Hematopoietic multipotent progenitor cell treated with erythropoietin and hydrocortisone succinate and interleukin-3 and kit ligand, for 4 days (in vitro differentiated cells): ENCODE measurements at places on chromosomes 1 and 21.
A peak's percentile ranks its signal among the peaks of the same experiment; 100 is the strongest.

- DNase-seq, result peak; percentile 90
Measured at GRCh38 chr1:169546087-169546995, 39.9 kb downstream of the F5 start.

DNA sequence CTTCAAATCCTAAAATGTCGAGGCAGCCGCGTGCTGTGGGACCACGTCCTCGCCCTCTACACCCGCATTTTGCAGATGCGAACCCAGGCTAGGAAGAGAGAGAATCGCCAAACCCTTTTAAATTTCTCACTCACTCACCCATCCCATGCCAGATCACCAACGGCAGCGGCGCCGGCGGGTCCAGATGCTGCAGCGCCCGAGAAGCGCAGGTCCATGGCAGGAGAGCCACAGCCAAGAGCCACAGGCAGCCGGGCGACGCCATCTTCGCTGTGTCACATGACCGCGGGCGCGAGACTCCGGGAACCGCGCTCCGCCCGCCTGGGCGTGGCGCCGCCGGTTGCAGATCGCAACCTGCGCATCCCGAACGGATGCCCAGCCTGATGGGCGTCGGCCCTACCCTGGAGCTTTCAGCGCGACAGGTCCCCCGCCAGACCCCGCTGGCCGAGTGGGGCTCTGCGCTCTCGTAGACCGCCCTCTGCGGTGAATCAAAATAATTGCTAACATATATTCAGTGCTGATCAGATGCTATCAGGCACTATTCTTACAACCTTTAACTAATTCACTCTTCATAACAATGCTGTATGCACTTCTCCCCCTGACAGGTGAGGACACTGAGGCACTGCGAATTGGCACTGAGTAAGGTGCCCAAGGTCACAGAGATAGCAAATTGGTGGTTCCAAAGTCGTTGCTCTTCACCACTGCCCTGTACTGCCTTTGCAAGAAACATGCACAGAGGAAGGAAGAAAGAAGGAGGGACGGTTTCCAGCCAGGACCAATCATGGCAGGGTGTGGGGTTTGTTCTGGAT, at the start of gene PPT1:
PPT1 (minus strand) TSS at position 276 of the 806 bp plus-strand sequence; CDS start at position 262, 14 bp downstream.
- DNase-seq, result peak; percentile 88

- no peak for DNase-seq
Measured at GRCh38 chr21:15183813-15184257, 119.0 kb upstream of the NRIP1 start.

GRCh38 chr21:45497846-45498645, 44.2 kb downstream of the SLC19A1 start:
- no peak for DNase-seq

- no peak for DNase-seq
Measured at GRCh38 chr1:213138391-213138790, 87.3 kb downstream of the RPS6KC1 start.

DNA sequence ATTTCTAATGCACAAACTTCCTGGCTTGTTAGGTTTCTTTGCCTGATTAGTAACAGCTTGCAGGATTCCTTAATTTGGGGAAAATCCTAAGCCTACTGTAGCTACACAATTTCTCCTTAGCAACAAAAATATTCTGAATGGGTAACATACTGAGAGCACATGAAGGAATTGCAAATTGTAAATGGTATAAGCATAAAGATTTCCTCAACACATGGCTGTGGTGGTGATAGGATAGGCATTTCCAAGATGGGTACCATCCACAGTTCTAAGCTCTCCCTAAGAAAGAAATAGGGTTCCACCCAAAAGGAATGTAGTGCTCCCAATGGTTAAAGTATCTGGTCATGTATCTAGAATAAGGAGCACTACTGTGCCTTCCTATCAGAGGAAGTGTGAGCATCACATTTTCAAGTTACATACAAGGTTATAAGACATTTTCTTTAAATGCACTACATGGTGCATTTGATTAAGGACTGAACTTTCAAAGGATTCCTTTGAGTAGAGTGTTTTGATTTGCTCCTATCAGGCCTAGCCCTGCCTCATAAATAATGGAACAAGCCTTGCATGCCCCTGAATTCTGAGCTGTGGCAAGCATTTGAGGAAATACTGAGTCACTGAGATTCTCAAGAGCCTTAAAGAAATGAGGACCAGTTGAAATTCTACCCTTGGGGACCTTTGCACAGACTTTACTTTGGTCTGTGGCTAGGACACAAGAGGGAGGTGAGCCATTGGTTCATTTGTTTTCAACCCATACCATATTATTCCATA, 286.4 kb downstream of the PTBP2 start:
- DNase-seq, result no peak

GRCh38 chr1:78045563-78045925, 222 bp upstream of the GIPC2 start:
- no peak for DNase-seq

GRCh38 chr1:111552587-111552986, 49.2 kb upstream of the ADORA3 start:
- DNase-seq, result no peak

- DNase-seq, result no peak
Measured at GRCh38 chr1:100462326-100463025, 75.5 kb upstream of the GPR88 start.

- DNase-seq, result no peak
Measured at GRCh38 chr1:10626131-10626731, 151.5 kb downstream of the PEX14 start.

- DNase-seq, result no peak
Measured at GRCh38 chr1:186016856-186017255, 282.7 kb downstream of the HMCN1 start.

- DNase-seq, result no peak
Measured at GRCh38 chr1:24421502-24421901, 5.9 kb downstream of the NIPAL3 start.

GRCh38 chr1:92301021-92301420, 2.2 kb downstream of the RPAP2 start:
- no peak for DNase-seq

DNA sequence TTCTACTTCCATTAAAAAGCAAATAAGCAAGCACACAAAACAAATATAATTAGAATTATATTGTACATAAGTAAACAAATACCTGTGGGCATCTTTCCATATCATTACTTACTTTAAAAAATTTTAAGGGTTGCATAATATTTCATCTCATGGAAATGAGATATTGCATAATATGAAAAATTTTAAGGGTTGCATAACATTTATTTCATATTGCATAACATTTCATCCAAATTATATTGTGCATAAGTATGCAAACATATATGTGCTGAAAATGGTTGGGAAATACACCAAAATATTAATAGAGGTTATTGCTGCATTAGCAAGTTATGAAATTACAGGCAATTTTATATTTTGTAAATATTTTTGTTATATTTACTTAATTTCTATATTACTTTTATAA, 213.7 kb downstream of the KCNH1 start:
- DNase-seq, result peak; percentile 12

DNA sequence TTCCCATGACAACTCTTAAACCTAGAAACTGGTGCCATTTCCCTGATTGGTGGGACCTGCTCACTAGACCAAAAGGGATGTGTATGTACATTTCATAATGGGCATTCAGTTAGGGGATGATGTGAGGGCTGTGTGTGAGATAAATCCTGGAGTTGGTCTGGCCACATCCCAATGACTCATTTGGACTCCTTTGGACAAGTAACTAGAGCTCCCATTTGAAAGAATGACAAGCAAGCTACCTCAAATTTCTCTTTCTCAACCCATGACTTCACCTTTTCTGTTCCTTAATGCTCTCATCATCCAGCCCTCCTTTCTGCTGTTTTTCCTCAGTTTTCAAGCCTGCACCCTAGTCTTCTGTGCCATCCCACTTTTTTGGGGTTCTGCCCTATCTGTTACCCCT, 27.9 kb downstream of the EBNA1BP2 start:
- no peak for DNase-seq

DNA sequence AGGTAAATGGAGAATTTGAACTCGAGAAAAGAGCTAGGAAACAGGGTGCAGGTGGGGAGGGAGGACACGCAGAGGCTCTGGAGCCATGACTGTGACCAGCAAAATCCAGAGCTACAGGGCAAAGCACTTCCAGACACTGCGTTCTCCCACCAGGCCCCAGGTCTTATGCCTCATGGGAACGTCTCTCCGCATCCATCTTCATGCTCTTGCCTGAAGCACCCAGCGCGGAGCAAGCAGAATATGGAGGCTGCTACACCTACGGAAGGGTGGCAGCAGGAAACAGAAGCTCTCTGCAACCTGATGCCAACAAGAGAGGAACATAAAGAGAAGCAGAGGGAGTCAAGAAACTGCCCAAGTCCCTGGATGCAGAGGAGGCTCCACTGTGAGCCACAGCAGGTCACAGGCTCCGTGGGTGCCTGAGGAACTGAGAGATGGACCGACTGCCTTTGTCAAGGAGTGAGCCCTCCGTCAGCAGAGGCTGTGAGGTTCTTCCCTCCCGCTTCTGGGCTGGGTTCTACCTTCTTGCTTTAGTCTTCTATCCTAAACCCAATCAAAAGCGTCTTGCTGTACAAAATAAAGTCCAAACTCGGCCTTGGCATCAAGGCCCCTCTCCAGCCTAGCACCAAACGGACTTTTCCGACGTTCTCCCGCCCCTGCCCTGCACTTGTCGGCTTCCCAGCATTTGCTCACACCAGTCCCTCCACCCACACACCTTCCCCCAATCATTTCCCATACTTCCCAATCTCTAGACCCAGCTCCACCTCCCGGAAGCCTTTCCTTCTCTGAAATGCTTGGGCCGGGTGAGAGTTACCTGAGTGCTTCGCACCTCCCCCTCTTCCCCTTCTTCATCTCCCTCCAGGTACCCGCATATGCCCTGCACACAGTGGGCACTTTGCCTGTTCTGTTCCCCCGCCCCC, 930 bp downstream of the DHCR24 start:
- DNase-seq, result peak; percentile 29

DNA sequence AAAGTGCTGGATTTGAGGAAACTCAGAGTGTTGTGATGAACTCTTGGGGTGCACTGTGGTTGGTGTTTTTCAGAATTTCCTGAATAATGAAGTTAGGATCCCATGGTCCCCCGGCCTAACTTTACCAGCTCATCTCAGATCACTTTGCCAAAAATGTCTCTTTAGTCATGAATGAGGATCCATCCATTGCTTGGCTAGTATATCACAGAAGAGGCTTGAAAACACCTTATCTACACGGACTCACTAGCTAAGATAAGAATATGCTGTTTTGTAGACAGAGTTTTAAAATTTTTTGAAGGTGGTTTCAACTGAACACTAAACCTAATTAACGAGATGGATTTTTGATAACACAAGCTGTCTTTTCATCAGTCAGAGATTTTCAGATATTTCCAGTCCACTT, 53.8 kb downstream of the IVNS1ABP start:
- DNase-seq, result no peak
